ENCODE measurements at places on chromosomes 3 and 15. TPM values are rescaled to one million over a fixed set of nuclear protein-coding genes. Genes with fewer than 3 reads are reported as not detected.

Gene DZIP1L
- 13.6 TPM for polyA plus RNA-seq

Gene UPK1B
- 6.9 TPM for polyA plus RNA-seq

GRCh38 chr3:17231537-17232261 lies 346.9 kb downstream of the PLCL2 start:
- DNase-seq, result no peak

- no peak for DNase-seq
Measured at GRCh38 chr3:20511863-20512505, 326.0 kb upstream of the SGO1 start.

GRCh38 chr3:98554580-98554979 lies 22.8 kb downstream of the GPR15 start:
- no peak for DNase-seq

DNA sequence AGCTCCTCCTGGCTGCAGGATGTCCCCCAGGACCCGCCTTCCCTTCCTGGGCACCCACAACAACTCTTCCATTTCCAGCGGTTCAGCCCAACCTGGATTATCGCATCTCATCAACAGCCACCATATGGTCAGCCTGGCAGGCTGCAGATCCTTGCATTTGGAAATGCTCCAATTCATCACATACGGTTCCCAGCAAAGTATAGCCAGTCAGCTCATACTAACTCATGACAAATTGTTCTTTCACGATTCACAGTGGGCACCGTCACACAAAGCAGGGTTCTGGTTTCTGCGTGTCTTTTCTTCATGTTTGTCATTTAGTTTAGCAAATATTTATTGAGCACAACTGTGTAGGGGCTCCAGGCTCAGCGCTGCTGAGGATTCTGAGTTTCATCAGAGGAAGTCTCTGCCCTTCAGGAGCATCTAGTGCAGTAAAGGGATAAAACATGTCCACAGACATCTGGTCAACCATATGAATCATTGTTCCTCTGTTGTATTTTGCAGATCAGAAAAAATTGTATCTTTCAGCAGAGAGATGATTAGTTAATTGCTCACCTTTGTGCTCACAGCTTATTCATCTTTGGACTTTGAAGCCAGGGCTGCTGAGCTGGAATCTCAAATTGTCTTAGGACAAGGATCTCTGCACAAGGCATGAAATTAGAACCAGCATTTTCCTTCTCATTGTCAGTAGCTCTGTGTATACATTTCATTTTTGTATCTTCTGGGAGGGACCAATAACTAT lies 125.1 kb downstream of the GABRG3 start:
- DNase-seq, result no peak

- no peak for DNase-seq
Measured at GRCh38 chr15:78211189-78211921, 23.0 kb downstream of the ACSBG1 start.

Data from left renal cortex interstitium (tissue), 4 donors.